ENCODE measurements at places on chromosomes 12 and 14.
A peak's percentile ranks its signal among the peaks of the same experiment; 100 is the strongest.

GRCh38 chr14:82837611-82838140, 1304.0 kb upstream of the SEL1L start:
- DNase-seq, result no peak

GRCh38 chr12:57521525-57522010, 1.1 kb upstream of the MBD6 start:
- peak; percentile 14 for DNase-seq

DNA sequence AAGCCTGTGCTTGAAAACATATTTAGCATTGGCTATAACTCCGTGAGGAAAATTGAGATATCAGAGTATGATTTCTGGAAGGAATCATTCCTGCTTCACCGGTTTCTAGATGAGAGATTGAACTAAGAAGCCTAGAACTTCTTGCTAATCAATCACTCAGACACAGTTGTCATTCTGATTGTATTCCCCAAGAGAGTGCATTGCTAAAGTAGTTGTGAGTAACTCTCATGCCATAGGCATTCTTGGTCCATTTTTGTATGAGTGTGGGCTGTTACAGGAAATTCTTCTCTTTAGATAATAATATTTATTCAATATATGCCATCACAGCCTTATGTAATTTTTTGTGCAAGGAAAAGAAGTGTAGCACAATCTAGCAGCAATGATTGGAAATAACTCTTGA, 893.3 kb upstream of the MDGA2 start:
- no peak for DNase-seq

- DNase-seq, result no peak
Measured at GRCh38 chr14:44785096-44785495, 176.7 kb downstream of the KLHL28 start.

GRCh38 chr14:105851716-105852377, 325.5 kb downstream of the TMEM121 start:
- DNase-seq, result no peak

DNA sequence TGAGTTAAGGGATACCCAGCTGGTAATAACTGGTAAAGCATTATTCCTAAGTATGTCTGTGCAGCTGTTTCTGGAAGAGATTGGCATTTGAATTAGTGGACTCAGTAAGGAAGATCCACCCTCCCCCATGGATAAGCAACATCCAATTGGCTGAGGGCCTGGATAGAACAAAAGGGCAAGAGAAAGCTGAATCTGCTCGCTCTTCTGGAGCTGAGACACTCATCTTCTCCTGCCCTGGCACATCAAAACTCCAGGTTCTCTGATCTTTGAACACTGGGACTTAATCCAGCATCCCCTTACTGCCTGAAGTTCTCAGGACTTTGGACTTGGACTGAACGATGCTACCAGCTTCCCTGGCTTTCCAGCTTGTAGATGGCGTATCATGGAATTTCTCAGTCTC, 63.1 kb upstream of the CNOT2 start:
- DNase-seq, result no peak

DNA sequence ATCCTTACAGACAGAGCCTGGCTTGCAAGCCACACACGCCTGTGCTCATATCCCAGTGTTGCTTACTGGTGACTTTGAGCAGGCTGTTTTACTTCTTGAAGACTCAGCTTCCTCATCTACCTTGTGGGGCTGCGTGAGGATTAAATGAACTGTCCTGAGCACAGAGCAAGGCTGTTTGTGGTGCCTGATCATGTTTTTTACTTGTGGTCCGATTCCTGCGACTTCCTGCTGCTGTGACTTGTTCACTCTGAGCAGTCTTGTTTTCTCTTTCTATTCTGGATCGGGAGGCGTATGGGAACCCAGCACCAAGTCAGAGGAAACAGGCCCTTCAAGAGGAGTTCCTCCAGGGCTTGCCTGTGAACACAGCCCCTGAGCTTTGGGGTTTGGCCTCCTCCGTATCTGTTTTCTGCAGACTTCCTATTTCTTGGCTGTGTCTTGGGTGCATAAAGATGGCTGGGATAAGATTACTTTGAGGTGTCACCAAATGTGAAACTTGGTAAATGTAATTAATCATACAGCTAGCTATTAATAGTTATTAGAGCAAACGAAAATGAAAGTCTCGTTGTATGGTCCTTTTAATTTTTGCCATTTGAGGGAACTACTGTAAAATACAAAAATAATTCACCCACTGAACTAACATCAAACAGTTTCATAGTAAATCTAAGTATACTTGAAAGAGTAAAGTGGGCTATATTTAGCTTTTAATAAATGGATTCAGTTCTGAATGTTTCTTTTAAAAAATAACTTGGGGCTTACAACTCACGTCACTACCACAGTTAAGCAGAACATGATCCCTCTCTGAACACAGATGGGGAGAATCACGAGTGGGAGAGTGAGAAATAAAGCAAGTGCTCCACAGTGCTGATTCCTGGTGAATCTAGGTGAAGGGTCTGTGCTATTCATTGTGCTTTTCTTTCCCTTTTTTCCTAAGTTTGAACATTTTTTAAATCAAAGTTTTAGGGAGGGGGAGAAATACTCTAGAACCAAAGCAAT, 251.5 kb downstream of the FOXN3 start:
- DNase-seq, result no peak

- DNase-seq, result no peak
Measured at GRCh38 chr12:42819846-42820245, 230.3 kb upstream of the PRICKLE1 start.

DNA sequence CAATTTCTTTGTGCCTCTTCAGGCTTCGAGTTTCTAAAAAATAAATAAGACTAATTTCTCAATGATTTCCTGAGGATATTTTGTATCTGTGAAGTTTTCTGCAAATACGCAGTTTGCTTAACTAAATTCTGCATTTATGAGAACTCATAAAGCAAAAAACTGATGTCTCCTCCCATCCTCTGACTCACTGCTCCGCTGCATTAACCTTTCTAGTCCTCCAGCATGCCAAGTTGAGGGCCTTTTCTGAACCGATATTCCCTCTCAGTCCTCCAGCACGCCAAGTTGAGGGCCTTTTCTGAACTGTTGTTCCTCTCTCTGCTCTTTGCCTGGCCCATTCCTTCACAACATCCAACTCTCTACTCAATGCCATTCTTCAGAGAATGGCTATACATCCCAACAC, 3.2 kb downstream of the IPO8 start:
- DNase-seq, result no peak

GRCh38 chr14:69937367-69938081, 58.3 kb downstream of the SMOC1 start:
- no peak for DNase-seq

GRCh38 chr12:57905812-57906475, 35.4 kb upstream of the ATP23 start:
- DNase-seq, result no peak

GRCh38 chr12:50220363-50220995, 53.3 kb upstream of the CERS5 start:
- DNase-seq, result peak; percentile 40

DNA sequence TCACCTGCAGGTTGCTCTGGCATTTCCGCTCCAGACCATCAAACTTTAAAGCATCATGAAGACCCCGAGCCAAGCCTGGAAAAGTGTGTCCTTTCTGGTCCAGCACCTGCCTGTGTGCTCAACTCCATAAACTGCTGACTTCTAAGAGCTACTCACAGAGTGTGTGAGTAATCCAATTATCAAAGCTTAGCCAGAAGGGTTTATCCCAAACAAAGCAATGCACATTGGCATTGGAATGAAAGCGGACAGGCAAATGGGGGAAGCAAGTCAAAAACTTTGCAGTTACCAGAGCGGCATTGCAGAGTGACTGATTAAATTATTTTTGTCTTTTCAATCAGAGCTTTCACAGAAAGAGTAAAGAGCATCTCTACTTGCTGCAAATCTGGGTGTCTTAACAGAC, 1262.4 kb upstream of the SEL1L start:
- DNase-seq, result no peak

GRCh38 chr14:66708267-66708666, 200.3 kb downstream of the GPHN start:
- no peak for DNase-seq

GRCh38 chr12:101793401-101793800, 37.4 kb downstream of the GNPTAB start:
- DNase-seq, result no peak

GRCh38 chr14:48725051-48725734, 861.0 kb downstream of the RPS29 start:
- no peak for DNase-seq

DNA sequence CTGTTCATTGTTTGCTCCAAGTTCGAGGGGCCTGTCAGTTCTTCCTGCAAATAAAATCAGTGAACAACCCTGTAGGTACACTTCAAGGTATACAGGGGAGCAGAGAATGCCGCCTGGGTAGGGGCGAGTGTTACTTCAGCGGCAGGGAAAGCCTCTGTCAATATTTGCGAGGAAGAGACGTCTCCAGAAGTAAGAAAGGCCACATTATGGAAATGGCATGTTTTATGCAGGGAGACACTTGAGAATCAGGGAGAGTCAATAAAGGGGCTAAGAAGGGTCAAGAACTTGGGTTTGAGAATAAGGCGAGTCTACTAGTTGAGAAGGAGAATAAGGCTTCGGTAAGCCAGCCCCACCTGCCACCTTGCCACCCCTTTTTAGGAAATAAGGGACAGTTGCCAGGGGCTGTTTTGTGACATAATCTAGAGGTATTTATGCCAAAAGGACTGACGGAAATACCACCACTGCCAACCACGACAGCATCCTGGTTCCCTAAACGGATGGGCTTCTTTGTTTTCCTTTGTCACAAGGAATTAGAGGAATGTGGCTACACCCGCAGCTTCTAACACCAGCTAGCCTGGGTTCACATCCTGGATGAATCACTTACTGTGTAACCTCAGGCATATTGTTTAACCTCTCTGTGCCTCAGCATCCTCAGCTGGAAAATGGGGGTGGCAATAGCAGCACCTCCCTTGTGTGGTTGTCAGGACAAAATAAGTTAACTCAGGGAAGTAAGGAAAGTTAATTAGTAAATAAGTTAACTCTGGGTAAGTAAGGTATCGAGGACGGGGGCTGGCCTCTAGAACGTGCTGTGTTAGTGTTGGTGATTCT, 67.7 kb downstream of the EID3 start:
- DNase-seq, result no peak

DNA sequence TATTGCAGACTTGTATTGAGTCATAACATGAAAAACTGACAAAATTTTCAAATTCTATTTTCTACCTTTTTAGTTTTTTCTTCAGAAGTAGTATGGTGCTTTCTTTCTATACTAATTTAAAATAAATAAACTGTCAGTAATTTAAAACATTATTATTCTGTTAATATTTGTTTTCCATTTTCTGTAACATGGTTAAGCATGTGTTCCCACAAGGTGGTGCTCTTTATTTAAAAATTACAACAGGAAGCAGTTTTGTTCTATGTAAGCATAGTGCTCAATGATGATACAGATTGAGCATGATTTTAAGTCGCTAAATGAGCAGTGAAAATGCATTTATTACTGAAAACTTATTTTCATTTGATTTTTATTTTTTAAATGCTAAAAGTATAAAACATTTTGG, 114.6 kb downstream of the PPFIA2 start:
- no peak for DNase-seq

DNA sequence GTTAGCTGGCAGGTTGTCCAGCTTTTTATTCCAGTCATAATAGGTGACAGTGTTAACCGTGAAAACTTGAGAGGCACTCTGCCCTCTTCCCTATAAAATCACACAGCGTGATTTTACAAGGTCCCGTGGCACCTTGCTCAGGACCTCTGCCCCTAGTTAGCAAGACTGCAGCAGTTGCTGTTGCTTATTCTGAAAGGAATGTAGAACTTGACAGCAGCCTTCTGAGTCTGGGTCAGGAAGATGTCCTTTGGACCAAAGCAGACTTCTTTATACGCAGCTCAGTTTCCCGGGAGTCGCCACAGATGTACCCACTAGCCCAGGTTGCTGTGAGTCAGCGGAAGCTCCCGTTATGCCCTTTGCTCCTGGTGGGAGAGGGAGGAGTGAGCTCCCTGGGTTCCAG, 13.2 kb downstream of the PRKAB1 start:
- DNase-seq, result no peak

DNA sequence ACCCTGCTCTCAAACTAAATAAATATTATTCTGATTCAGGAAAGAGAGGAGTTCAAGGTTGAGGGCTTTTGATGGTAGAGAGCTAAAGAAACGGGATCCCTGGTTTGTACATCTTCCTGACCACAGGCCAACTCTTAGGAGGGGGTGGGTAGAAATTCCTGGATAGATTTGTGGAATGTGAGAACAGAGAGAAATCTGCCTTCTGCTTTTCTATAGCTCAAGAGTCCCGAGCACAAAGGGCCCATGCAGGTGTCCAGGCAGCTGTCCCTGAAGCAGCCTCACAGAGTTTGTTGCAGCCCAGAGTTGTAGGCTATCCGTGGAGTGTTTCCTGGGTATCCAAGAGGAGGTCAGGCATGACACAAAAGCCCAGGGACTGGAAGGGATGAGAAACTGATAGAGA, 198.6 kb downstream of the BCAT1 start:
- DNase-seq, result no peak

DNA sequence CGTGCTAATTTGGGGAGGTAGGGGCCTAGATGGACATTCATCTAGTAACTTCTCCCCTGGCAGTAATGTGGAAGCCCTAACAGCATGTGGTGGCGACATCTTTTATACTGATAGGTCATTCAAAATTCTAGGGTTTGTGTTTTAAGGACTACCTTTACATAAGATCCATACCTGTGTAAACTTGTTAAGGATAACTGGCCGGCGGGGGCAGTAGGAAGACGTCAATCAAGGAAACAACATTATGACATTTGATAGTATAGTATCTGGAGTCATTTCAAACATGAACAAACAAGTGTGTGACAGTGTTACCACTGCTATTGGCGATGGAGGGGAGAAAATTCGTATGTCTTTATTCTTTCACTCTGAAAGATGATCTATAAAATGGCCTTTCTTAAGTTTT, 120.0 kb downstream of the TTLL5 start:
- DNase-seq, result no peak

- DNase-seq, result no peak
Measured at GRCh38 chr12:110649341-110649847, 35.5 kb downstream of the TCTN1 start.

GRCh38 chr12:70178038-70178437, 65.2 kb upstream of the CNOT2 start:
- no peak for DNase-seq

GRCh38 chr12:127628645-127629044, 638.3 kb upstream of the TMEM132C start:
- no peak for DNase-seq

GRCh38 chr12:47139000-47139681, 59.4 kb upstream of the AMIGO2 start:
- DNase-seq, result no peak

- no peak for DNase-seq
Measured at GRCh38 chr12:90299666-90300065, 591.0 kb upstream of the ATP2B1 start.

- no peak for DNase-seq
Measured at GRCh38 chr12:68067762-68068376, 78.6 kb downstream of the IFNG-AS1 start.

- no peak for DNase-seq
Measured at GRCh38 chr12:67942724-67943123, 46.5 kb upstream of the IFNG-AS1 start.

DNA sequence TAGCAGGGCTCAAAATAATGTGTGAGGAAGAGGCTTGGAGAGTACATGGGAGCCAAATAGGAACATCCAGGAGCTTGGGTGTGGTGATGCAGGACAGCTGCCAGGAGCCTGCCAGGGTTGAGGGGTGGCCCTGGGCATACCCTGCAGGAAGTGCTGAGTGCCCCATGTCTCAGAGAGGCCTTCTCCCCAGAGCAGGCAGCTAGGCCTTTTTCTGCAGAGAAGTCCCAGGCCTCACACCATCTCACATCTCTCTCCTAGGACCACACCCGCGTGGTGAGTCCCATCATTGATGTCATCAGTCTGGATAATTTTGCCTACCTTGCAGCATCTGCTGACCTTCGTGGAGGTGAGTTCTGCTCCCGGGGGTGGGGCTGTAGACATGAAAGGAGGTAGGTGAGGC, 66.9 kb downstream of the ERH start:
- no peak for DNase-seq

Measured in stimulated activated naive CD4-positive, alpha-beta T cell treated with Interleukin-2 at 50 U/mL for 16 hours (primary cell).